Effector memory CD4-positive, alpha-beta T cell (primary cell): ENCODE measurements at places on chromosomes 16 and 17.

GRCh38 chr16:56294579-56294978, 103.3 kb downstream of the GNAO1 start:
- no peaks in the 10 kb centered on the region for H3K4me1 ChIP-seq
- H3K36me3 ChIP-seq = no peaks in the 10 kb centered on the region
- H3K27ac ChIP-seq = no peak overlapping the region
- H3K4me3 ChIP-seq = no peak overlapping the region
- no peak for DNase-seq
- no peaks in the 10 kb centered on the region for H3K27me3 ChIP-seq

DNA sequence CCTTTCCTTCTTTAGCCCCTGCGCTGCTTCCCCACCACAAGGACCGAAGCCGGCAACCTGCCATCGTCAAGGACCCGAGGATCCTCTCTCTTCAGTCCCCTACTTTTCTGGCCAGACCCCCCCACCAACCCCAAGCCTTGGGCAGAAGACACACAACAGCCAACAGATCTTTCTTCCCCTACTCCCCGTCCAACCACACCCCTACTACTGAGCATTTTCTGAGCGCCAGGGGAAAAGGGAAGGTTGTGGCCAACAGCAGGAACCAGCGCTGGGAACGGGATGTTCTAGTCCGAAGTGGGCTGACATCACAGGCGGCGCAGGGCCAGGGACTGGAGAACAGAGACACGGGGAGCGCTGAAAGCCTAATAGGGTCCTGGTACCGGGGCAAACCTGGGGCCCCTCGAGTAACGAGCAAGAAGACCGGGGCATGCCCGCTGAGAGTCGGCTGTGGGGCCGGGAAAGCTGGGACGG, 528 bp downstream of the PER1 start:
- no peaks in the 10 kb centered on the region for H3K27me3 ChIP-seq
- H3K36me3 ChIP-seq = peaks cover 39% of the 10 kb centered on the region
- H3K4me3 ChIP-seq = peak overlapping the region; percentile 54
- DNase-seq = no peak

DNA sequence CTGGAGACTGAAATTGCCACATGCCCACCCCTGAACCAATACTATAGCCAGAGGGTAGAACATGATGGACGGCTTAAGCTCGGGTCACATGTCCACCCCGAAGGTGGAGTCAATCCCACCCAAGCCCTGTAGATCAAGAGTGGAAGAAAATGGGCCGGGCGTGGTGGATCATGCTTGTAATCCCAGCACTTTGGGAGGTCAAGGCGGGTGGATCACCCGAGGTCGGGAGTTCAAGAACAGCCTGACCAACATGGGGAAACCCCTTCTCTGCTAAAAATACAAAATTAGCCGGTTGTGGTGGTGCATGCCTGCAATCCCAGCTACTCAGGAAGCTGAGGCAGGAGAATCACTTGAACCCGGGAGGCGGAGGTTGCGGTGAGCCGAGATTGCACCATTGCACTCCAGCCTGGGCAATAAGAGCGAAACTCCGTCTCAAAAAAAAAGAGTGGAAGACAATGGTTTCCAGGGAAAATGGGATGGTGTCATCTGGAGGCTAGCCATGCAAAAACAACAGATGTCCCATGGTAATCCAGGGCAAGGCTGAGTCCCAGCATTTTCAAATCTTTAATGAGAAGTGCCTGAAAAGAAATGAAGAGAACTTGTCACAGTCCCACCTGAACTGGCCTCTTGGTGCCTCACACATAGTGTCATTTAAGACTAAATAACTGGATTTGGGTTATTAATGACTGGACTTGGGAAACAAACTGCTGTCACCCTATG, 30.1 kb downstream of the CD300LF start:
- no peak for DNase-seq
- H3K27me3 ChIP-seq = no peaks in the 10 kb centered on the region
- peaks cover 7% of the 10 kb centered on the region for H3K4me1 ChIP-seq
- no peaks in the 10 kb centered on the region for H3K36me3 ChIP-seq

DNA sequence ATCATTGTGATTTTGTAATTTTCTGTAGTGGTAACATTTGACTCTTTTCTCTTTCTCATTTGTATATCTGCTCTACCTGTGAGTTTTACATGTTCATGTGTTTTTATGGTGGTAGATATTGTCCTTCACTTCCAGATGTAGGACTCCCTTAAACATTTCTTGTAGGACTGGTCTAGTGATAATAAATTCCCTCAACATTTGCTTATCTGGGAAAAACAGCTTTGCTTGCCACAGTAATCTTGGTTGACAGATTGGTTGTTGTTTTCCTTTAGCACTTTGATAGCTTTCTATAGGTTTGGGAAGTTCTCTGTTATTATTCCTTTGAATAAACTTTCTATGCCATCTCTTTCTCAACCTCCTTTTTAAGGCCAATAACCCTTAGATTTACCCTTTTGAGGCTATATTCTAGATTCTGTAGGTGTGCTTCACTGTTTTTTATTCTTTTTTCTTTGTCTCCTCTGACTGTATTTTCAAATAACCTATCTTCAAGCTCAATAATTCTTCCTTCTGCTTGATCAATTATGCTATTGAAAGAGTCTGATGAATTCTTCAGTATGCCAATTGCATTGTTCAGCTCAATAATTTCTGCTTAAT, 32.1 kb upstream of the GINS3 start:
- H3K27me3 ChIP-seq = no peaks in the 10 kb centered on the region
- no peaks in the 10 kb centered on the region for H3K36me3 ChIP-seq
- H3K27ac ChIP-seq = no peak overlapping the region

GRCh38 chr17:32880671-32881453, 3.9 kb upstream of the MYO1D start:
- H3K27ac ChIP-seq = no peak overlapping the region
- no peaks in the 10 kb centered on the region for H3K36me3 ChIP-seq
- no peak for DNase-seq
- peaks cover 11% of the 10 kb centered on the region for H3K4me1 ChIP-seq
- no peaks in the 10 kb centered on the region for H3K27me3 ChIP-seq
- H3K4me3 ChIP-seq = no peak overlapping the region

- H3K4me3 ChIP-seq = no peak within 1 kb of the TSS
- no peak within 1 kb of the TSS for H3K27ac ChIP-seq
- no peak for DNase-seq
- no peaks in the 10 kb centered on the region for H3K27me3 ChIP-seq
Observed at GRCh38 chr17:62807812-62808575, at the start of gene MARCHF10. TSS of gene MARCHF10 (minus strand) at chr17:62808314. CDS start at chr17:62801735, 6,579 bp downstream.

- H3K27ac ChIP-seq = no peak overlapping the region
- DNase-seq = no peak
- H3K27me3 ChIP-seq = no peaks in the 10 kb centered on the region
- H3K4me3 ChIP-seq = no peak overlapping the region
- H3K4me1 ChIP-seq = peaks cover 4% of the 10 kb centered on the region
- peaks cover 2% of the 10 kb centered on the region for H3K36me3 ChIP-seq
Observed at GRCh38 chr16:58634265-58634802, 4.7 kb upstream of the CNOT1 start.

- no peaks in the 10 kb centered on the region for H3K27me3 ChIP-seq
- no peak overlapping the region for H3K4me3 ChIP-seq
- H3K36me3 ChIP-seq = no peaks in the 10 kb centered on the region
- H3K4me1 ChIP-seq = peaks cover 6% of the 10 kb centered on the region
- H3K27ac ChIP-seq = no peak overlapping the region
Observed at GRCh38 chr16:17302620-17303019, 168.1 kb downstream of the XYLT1 start.

GRCh38 chr17:247767-248166, 66.3 kb upstream of the DOC2B start:
- no peak overlapping the region for H3K4me3 ChIP-seq
- no peaks in the 10 kb centered on the region for H3K36me3 ChIP-seq
- DNase-seq = no peak
- no peaks in the 10 kb centered on the region for H3K4me1 ChIP-seq
- H3K27ac ChIP-seq = no peak overlapping the region
- no peaks in the 10 kb centered on the region for H3K27me3 ChIP-seq

DNA sequence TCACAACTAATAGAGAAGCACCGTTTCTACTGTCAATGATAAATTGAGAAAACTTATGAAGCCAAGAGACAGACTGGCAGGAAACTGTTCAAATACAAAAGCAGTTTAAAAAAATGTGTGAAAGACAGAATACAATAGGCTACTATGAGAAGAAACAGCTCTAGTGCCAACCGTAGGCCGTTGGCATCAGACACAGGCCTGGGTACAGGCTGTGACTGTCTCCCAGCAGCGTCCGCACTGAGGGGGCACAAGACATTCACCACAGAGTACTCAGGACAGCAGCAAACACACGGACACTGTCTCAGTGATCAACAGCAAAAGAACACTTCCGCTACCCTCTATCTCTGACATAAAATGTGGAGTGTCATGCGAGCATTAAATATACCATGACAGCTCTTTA, 7.8 kb upstream of the C1QBP start:
- H3K4me3 ChIP-seq = no peak overlapping the region
- peaks cover 34% of the 10 kb centered on the region for H3K36me3 ChIP-seq
- no peak for DNase-seq
- no peaks in the 10 kb centered on the region for H3K27me3 ChIP-seq

DNA sequence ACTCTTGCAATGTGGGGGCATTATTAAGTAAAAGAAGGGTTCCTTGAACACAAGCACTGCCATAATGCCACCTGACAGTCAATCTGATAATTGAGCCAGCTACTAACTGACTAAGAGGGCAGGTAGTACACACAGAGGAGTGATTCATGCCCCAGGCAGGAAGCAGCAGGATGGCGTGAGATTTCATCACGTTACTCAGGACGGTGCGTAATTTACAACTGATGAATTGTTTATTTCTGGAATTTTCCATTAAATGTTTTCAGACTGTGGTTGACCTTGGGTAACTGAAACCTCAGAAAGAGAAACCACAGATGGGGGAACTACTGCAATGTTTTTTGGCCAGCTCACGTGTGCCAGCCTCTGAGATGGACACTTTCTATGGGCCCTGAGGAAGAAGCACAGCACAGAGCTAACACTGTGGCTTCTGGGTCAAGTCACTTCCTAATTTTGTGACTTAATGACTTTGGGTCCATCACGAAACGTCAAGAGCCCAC, 46.7 kb downstream of the C17orf67 start:
- H3K27me3 ChIP-seq = no peaks in the 10 kb centered on the region
- H3K36me3 ChIP-seq = no peaks in the 10 kb centered on the region
- no peak for DNase-seq
- H3K4me1 ChIP-seq = no peaks in the 10 kb centered on the region

DNA sequence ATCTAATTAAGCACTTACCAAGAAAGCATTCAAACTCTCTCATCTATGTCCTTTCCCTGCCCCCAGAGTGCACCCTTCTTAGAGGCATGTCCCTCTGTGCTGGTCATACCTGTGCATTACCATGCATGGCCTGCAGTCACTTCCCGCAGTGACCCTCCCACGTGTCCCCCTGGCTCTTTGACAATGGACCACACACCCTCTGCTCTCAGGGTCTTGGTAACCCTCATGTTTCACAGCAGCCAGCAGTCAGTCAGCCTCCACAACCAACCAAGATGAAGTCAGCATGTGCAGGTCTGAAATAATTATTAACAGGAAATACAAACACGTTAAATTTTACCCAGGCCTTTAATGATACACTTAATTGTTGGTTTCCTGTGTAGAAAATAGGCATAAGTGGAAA, 10.1 kb downstream of the KRT33A start:
- DNase-seq = no peak
- H3K4me3 ChIP-seq = no peak overlapping the region
- no peaks in the 10 kb centered on the region for H3K36me3 ChIP-seq
- H3K4me1 ChIP-seq = peaks cover 31% of the 10 kb centered on the region
- peak overlapping the region; percentile 87 for H3K27ac ChIP-seq

- H3K36me3 ChIP-seq = no peaks in the 10 kb centered on the region
- no peaks in the 10 kb centered on the region for H3K27me3 ChIP-seq
- no peak overlapping the region for H3K27ac ChIP-seq
- no peak for DNase-seq
- H3K4me3 ChIP-seq = no peak overlapping the region
Observed at GRCh38 chr17:34398990-34399389, 36.0 kb upstream of the CCL1 start.

DNA sequence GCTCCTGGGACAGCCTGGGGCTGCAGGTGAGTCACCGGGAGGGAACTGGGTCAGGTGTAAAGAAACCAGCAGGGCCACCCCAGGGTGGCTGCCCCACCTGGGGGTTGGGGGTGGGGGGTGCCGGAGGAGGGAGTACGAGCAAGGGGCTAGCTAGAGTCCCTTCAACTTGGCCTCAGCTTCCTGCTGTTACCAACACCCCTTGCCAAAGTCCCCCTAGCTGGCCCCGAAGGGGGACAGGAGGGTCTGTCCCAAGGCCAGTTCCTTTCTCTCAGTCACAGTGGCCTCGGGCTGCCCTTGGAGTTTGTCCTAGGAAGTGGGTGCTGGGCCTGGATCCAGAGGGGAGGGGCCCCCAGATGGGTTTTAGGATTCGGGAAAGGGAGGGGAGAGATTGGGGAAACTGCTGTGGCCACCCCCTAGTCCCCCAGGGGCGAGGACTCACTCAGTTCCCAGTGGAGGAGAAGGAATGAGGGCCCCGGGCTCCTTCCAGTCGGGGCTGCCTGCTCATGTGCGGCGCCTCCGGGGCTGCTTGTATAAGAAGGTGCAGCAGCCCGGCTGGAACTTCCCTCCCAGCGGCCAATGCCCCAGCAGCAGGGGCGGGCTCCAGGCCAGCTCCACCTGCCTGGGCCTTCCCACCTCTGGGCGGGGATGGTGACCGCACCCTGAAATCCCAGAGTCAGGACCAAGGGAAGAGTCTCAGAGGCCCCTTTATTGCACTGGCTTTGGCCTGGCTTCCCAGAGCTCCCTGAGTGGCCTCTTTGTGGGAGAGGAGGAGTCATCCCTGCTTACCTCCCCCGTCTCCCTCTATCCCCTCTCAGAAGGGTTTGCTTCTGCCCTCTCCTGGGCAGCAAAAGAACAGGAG, 7.3 kb downstream of the ARHGAP27 start:
- no peak for DNase-seq
- peaks cover 9% of the 10 kb centered on the region for H3K4me1 ChIP-seq
- no peaks in the 10 kb centered on the region for H3K27me3 ChIP-seq
- H3K27ac ChIP-seq = no peak overlapping the region
- no peak overlapping the region for H3K4me3 ChIP-seq

DNA sequence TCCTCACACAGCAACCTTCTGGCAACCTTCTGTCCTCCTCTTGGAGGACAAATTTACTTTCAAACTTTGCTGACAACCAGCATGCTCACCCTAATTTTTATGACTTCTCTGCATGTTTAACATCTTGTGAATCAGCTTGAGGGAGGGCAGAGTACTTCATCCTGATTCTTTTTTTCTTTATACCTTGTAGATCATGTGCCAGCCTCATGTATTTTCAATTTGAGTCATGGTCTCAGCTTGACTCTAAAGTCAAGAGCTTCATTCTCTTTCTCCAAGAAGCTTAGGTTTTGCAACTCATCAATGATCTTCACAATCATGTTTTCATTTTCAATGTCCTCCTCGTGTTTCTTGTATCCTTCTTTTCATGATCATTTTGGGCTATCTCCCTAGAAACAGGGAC, 3.6 kb upstream of the KRTAP9-7 start:
- no peaks in the 10 kb centered on the region for H3K4me1 ChIP-seq
- H3K27me3 ChIP-seq = no peaks in the 10 kb centered on the region
- H3K36me3 ChIP-seq = no peaks in the 10 kb centered on the region
- no peak overlapping the region for H3K4me3 ChIP-seq
- DNase-seq = no peak
- no peak overlapping the region for H3K27ac ChIP-seq

GRCh38 chr16:77786186-77786847, 2.0 kb upstream of the VAT1L start:
- DNase-seq = no peak
- H3K27ac ChIP-seq = no peak overlapping the region
- H3K4me3 ChIP-seq = no peak overlapping the region

GRCh38 chr17:382644-383533, 30.3 kb upstream of the RPH3AL start:
- H3K4me3 ChIP-seq = no peak overlapping the region
- H3K4me1 ChIP-seq = peaks cover 10% of the 10 kb centered on the region
- DNase-seq = no peak
- no peaks in the 10 kb centered on the region for H3K27me3 ChIP-seq
- H3K36me3 ChIP-seq = no peaks in the 10 kb centered on the region
